ENCODE measurements at places on chromosomes 16 and 17.

GRCh38 chr16:66513111-66513723 lies 36.7 kb downstream of the TK2 start:
- no peak for DNase-seq

- DNase-seq: no peak
Measured at GRCh38 chr17:50517011-50517410, 8.8 kb downstream of the MYCBPAP start.

DNA sequence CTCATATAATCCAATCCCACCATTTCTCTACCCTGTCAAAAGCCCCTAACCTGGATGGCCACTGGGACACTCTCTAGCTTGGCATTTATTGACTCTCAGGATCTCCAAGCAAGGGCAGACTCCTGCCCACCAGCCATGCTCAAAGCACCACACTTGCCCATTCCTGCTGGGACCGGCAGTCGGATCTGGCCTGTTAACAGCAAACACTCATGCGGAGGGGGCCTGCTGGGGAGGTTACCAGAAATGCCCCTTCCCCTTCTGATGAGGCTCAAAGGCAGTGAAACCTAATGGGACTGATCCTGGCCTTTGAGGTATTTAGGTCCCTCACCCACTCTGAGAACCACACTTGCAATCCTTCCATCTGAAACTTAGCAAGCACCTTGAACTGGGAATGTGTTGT lies 6.5 kb upstream of the CCL1 start:
- DNase-seq: no peak

DNA sequence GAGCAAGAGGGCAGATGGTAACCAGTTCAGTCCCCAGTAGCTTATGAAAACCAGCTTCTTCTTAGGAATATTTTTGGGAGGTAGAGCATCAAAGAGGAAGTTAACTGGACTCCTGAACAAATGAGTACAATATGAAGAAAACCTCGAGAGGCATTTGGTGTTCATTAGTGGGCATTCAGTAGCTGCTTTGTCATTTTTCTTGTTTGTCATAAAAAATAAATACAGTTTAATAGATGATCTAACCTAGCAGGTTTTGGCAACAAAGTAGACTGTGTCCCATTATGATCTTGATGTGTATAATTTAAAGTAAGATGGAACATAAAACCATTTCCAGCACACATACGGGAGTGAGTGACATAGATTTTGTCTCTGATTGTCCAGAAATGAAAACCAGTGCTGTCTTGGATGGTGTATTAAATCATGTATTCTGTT lies 173.1 kb downstream of the HS3ST3A1 start:
- DNase-seq: no peak

DNA sequence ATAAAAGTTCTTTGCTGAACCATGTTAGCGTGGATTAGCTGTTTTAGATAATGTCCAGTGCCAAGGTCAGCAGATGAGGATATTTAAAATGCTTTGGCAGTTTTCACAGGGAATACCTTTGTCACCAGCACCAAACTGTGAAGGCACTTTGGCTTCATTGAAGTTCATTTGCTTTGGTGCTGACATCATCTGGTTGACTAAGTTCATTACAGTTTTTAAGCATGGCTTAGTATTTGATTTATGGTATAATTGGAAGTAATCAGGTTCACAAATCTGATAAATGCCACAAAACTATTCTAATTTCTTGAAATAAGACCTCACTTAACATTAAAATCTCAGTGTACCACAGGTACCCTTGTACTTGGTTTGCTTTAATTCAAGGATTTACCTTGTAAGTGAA lies 4.3 kb downstream of the GID4 start:
- DNase-seq: no peak

- DNase-seq: no peak
Measured at GRCh38 chr16:22272870-22273650, 24.1 kb upstream of the POLR3E start.

GRCh38 chr17:76869496-76870376 lies 1.5 kb downstream of the MGAT5B start:
- DNase-seq: no peak

- DNase-seq: no peak
Measured at GRCh38 chr17:75991396-75991795, 9.3 kb upstream of the CDK3 start.

DNA sequence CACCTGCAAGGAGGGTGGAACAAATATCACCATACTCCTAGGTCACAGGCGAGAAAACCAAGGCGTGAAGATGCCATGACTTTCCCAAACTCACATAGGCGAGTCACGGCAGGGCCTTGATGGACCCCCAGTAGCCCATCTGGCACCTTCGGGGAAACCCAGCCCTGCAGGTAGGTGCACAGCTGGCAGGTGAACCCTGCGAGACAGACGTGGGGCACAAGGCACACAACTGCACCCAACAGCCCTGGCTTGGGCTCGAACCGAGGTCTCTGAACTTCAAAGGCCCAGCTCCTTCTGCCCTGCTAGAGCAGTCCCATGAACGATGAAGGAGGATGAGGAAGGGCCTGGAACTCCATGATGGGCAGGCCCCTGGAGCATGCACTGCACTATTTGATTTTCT lies 77.6 kb upstream of the DNAJA2 start:
- DNase-seq: no peak

DNA sequence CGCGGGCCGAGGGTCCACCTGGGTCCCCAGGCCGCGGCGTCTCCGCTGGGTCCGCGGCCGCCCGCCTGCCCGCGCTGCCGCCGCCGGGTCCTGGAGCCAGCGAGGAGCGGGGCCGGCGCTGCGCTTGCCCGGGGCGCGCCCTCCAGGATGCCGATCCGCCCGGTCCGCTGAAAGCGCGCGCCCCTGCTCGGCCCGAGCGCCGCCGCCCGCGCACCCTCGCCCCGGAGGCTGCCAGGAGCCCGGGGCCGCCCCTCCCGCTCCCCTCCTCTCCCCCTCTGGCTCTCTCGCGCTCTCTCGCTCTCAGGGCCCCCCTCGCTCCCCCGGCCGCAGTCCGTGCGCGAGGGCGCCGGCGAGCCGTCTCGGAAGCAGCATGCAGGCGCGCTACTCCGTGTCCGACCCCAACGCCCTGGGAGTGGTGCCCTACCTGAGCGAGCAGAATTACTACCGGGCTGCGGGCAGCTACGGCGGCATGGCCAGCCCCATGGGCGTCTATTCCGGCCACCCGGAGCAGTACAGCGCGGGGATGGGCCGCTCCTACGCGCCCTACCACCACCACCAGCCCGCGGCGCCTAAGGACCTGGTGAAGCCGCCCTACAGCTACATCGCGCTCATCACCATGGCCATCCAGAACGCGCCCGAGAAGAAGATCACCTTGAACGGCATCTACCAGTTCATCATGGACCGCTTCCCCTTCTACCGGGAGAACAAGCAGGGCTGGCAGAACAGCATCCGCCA lies 504 bp downstream of the FOXC2 start:
- DNase-seq: no peak

DNA sequence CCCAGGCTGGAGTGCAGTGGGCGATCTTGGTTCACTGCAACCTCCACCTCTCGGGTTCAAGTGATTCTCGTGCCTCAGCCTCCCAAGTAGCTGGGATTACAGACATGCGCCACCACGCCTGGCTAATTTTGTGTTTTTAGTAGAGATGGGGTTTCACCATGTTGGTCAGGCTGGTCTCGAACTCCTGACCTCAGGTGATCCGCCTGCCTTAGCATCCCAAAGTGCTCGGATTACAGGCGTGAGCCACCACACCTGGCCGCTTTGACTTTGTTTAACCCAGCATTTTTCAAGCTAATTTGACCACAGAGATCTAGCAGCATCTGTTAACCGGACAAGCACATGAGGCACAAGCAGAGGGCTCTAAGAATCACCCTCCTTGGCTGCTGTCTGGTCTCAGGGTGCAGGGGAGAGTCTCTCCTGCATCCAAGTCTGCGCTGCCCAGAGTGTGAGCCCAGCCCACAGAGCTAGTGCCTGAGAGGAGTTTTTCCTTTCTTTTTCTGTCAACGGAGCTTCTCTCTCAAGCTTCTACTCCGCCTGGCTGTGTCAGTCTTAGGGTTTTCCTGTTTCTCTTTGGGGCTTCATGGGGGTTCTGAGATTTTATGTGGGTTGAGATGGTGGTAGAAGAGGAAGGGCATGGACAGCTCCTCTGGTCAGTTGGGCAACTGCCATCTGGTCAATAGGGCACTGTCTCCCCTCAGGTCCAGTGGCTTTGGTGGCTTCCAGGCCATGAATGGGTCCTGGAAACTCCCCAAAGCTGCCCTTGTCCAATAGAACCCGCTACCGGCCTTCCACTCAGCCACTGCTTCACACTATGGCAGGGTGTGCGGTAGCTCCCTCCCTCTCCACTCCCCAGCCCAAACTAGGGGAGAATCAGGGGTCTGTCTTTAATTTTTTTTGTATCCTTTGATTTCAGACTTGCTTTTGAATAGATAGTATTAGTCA lies 59.6 kb downstream of the TNFRSF13B start:
- DNase-seq: no peak

- DNase-seq: no peak
Measured at GRCh38 chr17:7930841-7931631, 710 bp downstream of the TRAPPC1 start.

DNA sequence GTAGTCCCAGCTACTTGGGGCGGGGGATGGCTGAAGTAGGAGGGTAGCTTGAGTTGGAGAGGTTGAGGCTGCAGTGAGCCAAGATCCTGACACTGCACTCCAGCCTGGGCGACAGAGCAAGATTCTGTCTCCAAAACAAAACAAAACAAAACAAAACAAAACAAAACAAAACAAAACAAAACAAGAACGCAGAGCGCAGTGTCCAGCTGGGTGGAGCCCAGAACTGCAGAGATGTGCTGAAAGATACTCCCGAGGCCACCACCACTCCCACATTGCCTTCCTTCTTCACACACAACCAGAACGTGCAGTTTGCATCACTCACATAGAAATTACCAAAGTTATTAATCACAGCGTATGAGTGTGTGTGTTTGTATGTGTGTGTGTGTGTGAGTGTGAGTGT lies 222.9 kb upstream of the ASIC2 start:
- DNase-seq: no peak

GRCh38 chr16:47777220-47777619 lies 316.1 kb downstream of the PHKB start:
- DNase-seq: no peak

DNA sequence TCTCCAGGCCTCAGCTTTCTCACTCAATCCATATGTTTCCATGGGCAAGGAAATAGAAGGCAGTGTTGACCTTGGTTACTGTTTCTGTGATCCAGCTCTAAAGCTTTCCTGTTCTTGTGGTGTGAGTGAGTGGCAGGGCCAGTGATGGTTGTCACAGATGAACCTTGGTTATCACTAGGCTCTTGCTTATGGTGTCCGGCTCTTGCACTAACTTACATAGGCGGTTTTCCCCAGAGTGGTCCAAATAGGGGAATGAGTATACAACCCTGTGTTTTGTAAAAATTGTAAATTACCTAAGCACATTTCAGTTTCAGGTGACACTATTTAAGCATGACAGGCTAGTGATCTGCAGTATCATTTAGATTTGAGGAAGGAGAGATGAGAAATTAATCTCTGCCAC lies 6.8 kb downstream of the MFSD11 start:
- no peak for DNase-seq

DNA sequence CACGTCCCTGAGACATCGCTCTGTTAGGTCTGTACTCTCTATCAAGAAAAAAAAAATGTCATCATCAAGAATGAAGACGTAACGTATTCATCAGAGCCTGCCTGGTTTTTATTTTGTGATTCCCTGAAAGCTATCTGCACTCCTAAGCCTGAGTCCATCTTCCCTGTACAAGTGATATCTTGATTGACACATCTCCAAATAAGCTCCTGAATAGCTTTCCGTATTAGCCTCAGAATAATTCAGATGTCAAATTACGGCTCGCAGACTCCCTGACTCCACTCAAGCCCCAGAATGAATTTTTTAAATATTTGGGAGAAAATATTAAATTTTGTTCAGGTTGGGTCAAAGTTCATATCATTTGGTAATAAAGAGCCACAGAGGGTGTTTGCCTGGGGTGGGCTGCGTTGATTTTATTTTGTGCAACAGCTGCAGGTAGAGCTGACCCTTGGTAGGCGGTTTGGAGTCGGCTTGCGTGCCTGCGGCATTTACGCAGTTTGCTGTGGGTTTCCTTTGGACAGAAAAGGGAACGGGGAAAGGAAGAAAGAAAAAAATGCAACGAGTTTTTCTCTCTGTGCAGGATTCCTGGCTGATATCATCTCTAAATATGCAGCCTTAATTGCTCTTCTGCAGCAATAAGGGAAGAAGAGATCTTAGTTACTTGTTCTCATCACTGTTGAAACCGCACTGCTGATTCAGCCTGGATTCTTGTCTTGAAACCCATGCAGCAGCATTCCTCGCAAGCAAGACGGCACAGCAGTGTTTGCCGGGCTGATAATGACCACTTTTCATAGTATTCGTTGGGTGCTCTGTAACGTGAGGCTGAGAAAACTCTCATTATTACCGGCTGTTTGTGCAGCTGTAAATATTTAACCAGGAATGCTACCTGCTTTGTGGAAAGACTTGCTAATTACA lies 114.7 kb downstream of the IRX3 start:
- no peak for DNase-seq

GRCh38 chr17:6683730-6684459 lies 29.3 kb downstream of the SLC13A5 start:
- no peak for DNase-seq

GRCh38 chr17:60154616-60155426 lies 5.0 kb downstream of the CA4 start:
- DNase-seq: no peak

GRCh38 chr17:10518271-10519037 lies at the start of gene MYH1:
Gene MYH1 (minus strand): TSS chr17:10518542. CDS start chr17:10516642, 1,900 bp downstream.
- DNase-seq: no peak

GRCh38 chr16:22284637-22285036 lies 12.6 kb upstream of the POLR3E start:
- DNase-seq: no peak

DNA sequence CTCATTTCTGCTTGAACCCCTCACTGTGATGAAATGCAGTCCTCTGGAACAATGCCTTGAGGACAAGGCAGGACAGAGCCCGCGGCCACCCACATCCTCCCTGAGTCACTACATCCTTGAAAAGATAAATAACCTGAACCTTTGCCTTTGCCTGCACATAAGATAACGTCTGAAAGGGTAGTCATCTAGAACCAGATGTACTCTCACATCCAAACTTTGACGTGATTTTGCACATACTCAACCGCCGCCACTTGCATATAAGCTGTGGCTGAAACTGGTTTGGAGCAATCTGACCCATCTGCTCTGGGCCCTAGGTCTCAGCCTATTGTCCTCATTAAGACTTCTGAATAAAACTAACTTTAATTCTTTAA lies 252.1 kb downstream of the PHKB start:
- no peak for DNase-seq

DNA sequence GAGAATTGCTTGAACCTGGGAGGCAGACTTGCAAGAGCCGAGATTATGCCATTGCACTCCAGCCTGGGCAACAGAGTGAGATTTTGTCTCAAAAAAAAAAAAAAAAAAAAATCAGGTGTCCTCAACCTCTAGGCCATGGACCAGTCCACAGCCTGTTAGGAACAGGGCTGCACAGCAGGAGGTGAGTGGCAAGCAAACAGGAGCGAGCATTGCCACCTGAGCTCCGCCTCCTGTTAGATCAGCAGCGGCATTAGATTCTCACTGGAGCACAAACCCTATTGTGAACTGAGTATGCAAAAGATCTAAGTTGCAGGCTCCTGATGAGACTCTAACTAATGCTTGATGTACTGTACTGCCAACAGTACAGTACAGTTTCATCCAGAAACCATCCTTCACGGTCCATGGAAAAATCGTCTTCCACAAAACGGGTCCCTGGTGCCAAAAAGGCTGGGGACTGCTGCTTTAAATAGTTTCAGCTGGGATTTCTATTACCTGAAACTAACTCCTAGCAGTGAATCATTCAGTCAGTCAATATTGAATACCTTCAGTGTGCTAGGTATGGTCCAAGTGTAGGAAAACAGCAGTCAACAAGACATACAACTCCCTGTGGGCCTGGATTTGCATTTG lies 56.3 kb upstream of the DHX40 start:
- DNase-seq: no peak
